ENCODE measurements at places on chromosomes 7 and 10.

DNA sequence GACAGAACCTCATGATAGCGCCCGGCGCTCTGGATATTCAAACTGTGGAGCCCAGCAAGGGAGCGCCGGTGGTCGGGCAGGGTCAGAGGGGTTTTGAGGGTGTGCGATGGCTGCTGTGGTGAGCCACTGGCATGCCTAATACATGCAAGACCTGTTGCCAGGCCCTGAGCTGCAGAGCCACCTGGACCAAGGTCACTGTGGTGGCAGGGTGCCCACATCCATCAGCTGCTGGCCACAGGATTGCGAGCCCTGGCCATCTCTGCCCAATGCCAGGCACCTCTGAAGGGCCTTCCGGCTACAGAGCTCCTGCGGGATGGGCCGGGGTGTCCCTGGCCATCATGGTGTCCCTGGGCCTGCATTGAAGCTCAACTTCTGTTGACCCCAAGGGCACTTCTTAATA, 123.0 kb upstream of the TNRC18 start:
- DNase-seq, result no peak

DNA sequence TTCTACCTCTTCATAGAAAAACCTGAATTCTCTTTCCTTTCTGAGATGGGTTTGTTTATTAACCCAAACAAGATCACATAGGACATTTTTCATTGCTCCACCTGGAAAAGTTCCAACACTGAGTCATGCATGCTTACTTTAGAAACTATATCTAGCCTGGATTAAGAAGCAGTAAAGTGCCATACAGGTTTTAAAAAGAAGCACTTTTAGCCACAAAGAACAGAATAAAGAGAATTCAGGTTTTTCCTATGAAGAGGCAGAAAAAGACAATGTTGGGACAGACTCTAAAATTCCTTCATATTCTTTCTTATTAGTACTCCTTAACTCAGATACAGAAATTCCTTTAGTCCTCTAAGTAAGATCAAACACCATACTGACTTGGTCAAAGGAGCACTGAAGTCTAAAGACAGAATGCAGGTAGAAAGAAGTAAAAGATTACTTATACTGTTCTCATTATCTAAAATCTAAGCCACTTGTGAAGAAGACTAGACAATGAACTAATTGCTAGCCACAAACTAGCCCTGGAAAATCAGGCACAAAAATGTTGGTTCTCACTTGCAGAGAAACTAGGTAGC, 241.3 kb downstream of the ANK3 start:
- no peak for DNase-seq

DNA sequence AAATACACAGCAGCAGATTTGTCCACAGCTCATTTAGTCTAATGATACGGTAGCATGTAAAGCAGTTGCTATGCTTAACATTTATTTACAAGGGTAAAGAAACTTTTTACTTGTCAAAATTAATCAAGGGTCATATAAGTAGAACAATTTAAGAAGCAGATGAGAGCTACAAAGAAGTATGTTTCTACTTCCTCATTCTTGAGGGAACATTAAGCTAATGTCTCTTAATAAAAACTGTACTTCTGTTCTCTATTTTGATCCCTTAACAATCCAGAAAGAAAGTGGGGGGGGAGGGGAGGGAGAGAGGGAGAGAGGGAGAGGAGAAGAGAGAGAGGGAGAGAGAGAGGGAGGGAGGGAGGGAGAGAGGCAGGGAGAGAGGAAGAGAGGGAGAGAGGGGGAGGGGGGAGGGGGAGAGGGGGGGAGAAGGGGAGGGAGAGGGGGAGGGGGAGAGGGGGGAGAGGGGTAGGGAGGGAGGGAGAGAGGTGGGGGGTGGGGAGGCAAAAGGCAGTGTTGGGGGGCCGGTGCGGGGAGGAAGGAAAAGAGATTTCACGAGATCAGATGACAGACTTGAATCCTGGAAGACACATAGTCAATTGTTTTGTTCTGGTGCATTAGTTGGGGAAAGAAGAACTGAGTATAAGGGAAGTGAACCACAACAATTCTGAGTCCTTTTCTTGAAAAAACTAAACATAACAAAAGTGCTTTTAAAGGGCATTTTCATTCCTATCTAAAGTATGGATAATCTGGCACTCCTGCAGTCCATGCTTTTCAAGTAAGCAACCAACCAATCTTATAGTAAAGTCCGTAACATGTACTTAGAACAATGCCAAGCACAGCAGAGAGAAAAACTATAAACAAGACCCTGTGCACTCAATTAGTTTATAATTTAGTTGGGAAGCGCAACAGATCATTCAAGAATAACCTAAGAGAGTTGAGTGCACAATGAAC, 128.0 kb downstream of the USP6NL start:
- DNase-seq, result no peak

DNA sequence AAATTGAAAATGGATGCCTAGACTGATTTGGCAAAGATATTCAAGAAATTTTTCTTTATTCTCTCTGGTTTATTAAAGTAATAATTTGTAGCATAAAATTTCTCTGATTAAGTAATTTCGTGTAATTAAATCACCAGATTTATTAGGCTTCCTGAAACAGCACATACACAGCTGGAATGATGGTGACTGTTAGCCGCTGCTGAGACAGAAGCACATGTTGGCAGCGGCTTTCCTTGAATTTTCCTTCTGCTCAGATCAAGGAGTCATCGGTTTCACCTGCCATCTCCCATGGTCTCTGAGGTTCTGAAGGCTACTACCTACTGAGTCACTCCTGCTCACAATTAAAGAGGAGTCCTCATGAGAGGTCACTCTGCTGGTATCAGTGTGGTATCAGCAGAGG, 101.5 kb downstream of the GFRA1 start:
- DNase-seq, result no peak

GRCh38 chr7:96026010-96026409, 253.7 kb downstream of the DYNC1I1 start:
- DNase-seq, result no peak

DNA sequence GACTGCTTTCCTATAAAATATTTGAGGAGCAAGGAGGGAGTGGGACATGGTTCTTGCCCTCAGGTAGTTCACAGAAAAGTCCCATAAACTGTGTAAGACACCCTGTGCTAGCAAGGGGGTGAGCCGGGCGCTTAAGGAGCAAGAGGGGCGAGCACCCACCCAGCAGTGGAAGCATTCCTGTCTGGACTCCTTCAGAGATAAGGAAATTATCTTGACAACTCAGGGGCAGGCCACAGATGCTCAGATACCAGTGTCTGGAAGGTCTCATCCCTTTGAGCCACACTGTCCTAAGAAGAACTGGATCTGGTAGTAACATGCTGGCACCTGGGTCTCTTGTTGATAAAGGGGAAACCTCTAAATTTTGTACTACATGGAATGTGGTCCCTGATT, 54.1 kb downstream of the DAGLB start:
- no peak for DNase-seq

DNA sequence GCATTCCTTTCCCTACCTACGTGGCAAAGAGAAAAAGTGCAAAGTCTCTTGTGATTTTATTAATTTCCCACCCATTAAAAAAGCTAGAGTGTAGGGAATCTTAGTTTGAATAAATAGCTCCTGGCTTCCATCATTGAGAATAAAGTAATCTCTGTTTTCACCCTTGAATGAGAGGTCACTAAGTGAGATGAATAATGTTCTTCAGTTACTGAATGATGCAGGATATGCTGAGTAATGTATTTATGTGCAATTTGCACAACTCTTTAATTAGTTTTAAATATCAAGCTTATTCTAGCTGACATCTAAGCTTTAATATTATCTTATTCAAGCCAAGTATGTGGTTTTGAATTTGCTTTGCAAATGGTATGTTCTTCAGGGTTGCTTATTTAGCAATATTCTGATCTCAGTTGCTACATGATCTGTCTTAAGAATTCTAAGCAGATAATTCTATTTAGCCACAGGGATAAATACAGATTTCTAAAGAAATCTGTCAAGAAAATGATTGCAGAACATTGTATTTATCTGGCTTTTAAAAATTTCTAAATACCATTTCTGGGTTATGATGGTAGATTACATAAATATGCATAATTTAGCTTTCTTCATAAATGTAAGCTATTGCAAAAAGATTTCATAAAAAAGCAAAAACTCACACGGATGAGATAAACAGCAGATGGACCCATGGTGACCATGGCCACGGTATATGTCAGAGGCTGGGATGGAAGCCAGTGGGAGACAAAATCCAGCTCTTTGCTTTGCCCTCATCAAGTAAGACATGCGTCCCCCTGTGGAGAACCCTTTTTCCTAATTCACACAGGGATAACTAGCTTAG, 141.0 kb downstream of the MACC1 start:
- DNase-seq, result no peak

GRCh38 chr7:37645282-37646050, 38.1 kb upstream of the GPR141 start:
- no peak for DNase-seq

DNA sequence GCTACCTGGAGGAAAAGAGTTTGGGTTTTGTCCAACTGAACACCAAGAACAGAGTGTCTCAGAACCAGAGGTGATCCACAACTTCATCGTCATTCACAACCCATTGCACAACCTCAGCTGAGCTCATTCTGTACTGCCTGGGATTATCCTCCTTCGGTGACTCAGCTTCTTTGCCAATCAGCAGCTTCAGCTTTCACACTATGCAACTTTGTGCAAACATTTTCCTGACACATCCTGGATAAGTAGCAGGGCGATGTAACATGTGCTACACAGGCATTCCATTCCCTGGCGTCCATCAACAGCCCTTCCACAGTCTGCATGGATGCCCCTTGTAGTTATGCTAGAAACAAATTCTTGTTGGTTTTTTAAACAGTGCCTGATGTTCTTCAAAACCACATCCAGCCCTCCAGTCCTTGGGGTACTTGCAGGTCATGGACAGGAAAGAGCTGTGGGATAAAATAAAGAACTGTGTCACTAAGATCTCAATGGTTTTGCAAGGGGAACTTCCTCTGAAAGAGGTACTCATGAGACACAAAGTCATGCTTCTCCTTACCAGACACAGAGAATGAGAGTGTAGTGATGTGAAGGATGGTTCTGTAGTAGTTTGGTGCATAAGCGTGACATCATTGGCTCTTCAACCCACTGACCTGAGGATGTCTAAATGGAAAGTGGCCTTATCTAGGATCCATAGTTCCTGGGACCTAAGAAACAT, 478.5 kb downstream of the KIF20B start:
- DNase-seq, result no peak

GRCh38 chr7:79376299-79377025, 77.0 kb downstream of the MAGI2 start:
- no peak for DNase-seq

- DNase-seq, result no peak
Measured at GRCh38 chr7:73518470-73518869, 3.6 kb downstream of the BAZ1B start.

DNA sequence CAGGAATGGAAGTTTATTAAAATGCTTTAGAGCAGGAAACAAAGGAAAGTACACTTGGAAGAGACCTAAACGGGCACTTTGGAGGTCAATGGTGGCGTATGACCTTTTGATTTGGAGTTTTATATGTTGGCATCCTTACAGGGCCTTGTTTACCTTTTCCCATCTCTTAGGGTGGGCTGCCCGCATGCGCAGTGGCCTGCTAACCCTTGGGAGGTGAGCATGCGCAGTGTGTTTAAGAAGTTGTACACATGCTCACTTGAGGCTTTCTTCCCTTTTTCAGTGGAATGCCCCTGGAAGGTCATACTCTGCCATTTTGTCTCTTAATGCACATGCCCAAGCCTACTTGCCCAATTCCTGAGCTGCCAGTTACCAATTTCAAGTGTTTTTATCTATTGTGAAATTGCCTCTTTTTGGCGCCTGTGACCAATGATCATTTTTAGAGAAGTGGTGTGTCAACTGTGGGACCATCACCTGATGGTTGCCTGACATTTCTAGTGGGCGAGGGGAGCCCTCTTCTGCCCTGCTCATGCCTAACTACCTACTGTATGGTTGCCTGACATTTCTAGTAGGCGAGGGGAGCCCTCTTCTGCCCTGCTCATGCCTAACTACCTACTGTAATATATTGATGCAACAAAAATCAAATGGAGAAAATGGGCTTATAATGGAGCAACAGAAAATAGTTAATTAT, 138.0 kb downstream of the PPP1R9A start:
- DNase-seq, result no peak

DNA sequence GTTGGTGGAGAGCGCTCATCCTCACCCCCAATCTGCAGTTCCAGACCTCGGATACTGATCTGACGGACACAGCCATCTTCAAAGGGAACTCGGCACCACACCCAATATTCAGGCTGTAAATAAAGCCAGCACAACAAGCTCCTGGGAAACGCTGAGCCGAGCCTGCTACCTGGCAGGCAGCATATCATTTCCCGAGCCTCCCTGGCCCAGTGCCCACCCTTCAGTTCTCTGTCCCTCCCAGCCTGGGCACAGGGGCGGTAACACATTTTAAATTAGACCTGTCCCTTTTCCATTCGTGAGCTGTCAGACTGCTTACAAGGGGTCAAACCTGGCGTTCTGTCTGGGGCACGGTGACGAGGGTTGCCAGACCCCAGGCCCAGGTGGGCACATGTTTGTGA, 250.5 kb downstream of the ARHGAP12 start:
- no peak for DNase-seq

DNA sequence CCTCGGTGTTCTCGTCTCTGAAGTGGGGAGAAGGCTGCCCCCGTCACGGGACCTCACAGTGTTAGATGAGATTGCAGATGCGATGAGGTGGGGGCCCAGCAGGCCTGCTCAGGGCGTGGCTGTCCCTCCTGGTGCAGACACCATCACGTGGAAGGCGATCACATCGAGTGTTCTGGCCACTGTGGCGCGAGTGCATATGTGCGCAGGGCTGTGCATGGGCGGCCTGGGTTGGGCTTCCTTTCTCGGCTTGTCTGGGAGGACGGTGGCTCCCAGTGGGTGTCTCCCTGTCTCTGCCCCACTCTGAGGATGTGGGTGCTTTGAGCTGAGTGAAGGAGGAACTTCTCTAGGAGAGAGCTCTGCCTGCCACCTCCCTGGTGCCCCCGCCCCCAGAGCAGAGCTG, 83.1 kb downstream of the LHPP start:
- no peak for DNase-seq

- DNase-seq, result peak; percentile 64
Measured at GRCh38 chr10:29642990-29643389, 8.2 kb upstream of the SVIL start.

DNA sequence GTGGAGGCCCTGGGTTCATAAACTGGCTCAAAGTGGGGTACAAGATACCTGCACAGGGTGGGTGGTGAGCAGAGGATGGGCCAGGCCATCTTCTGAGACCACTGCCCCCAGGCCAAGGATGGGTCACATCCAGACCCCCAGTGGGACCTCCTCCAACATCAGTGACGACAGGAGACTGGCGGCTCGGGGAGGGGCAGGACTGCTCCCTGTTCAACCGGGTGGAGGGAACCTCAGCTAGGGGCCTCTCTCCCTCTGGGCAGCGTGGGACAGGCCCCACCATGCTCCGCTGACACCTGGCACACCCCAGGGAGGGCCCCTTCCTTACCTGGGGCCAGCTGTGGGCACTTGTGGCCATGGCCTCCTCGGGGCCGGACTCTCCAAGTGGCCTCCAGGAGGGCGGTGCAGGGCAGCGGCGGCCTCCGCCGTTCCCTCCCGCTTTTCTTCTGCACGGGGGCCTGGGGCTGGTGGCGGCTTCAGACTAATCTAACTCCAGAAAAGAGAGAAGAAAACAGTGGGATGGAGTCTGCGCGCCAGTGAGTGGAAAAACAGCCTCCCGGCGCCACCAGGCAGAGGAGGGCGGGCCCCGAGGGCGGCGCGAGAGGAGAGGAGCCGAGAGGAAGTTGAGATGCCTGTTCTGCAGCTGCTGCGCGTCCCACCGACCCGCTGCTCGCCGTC, at the start of gene CALHM2:
Gene CALHM2 (minus strand): TSS at position 540 of the 675 bp plus-strand sequence. CDS start 2,429 bp downstream, outside the sequence.
- peak; percentile 78 for DNase-seq
